ENCODE measurements at places on chromosomes 6 and 20.

DNA sequence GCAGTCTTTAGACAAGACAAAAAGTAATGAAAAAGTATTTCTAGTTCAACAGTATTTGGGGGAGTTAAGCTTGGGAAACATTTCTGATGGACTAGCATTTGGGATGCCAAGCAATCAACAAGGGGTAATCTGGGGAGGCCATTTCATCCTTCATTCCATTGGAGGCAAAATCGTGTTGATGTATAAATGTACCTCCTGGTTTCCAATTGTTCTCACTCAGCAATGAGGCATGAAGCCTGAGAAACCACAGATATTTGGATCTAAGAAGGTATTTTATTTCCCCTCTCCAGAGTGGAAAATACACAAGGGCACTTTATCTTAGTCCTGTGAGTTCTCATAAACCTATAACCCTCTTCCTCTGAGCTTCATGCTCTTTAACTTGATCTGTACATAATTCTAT, 68.2 kb downstream of the TBX18 start:
- DNase-seq = no peak

- no peak for DNase-seq
These were observed 34.8 kb upstream of the SIRT5 start for GRCh38 chr6:13539572-13539971.

GRCh38 chr6:44192428-44193041, 24.2 kb upstream of the MYMX start:
- DNase-seq = no peak

DNA sequence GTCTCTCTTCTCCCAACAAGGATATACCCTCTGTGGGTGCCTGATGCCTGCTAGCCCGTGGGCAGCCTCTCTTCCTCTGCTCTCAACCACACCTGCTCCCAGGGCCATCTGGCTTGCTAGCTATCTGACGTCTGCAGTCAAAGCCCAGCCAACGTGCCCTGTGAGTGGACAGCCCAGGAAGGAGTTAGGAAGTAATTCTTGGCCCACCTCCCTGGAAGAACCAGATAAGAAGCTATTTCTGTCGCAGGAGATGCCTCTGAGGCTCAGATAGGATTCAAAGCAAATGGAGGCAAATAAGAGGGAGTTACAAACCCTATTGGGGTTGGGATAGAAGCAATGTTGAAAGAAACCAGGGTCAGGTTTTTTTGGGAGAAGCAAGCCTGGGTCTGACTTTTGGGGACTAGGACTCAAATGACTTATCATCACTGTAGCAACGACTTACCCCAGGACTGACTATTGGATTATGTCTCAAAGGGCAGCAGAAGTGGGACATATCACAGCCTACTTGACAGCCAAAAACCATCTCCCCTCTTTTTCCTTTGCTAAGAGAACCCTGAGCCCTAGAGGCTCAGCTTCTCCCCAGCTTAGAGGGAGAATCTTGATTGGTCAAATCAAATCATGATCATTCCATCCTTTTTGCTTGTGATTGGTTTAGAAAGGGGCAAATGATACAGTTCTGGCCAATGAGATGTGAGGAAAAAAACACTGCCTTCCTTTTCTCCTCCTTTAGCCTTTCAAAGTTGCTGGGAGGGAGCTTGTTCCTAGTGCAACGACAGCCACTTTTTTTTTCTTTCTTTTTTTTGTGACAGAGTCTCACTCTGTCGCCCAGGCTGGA, 18.0 kb upstream of the CDK5RAP1 start:
- DNase-seq = no peak

- no peak for DNase-seq
These were observed 120.2 kb downstream of the TINAG start for GRCh38 chr6:54428431-54428830.

- DNase-seq = no peak
These were observed 67.4 kb upstream of the SMIM28 start for GRCh38 chr6:138310294-138310693.

- DNase-seq = peak; percentile 51
These were observed 33.1 kb upstream of the LCA5 start for GRCh38 chr6:79570129-79571029.

GRCh38 chr6:157895585-157895984, 72.5 kb downstream of the SNX9 start:
- DNase-seq = no peak

DNA sequence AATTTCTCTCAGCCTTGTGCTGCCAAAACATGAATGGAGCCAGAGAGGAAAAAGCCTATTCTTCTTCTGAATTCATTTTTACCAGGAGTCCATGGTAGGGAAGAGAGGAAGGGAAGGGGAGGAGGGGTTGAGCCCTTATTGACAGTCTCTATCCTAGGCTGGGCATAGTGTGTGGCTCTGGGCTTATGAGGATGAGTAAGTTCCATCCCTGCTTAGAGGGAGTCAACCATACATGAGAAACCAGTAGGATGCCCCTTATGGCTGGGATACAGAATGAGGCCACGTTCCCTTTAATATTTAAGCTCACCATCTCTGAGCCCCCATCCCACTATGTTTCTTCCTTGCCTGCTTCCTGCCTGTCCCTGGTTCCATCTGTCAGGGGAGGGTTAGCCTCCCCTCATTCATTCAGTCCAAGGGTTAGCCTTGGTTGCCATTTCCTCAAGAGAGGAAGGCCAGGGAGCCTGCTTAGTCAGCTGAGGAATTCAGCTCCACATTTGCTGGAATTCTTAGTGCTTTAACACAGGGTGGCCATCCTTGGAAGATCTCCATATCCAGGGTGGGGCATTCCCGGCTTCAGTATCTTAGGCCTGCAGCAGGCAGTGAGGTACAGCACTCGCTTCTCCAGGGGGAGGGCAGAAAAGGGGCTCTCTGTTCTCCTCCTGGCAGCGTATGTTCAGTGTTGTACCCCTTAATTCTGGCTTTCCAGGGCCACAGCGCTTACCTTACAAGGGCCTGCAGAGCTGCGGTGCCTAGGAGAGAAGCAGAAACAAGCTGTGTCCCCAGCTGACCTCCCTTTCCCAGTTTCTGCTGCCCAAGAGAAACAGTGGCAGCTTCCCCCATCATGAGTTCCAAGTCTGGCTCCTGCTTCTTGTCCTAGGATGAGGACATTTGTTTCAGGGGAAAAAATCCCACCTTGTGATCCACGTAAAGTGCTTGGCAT, 12.5 kb downstream of the SIRT5 start:
- DNase-seq = no peak

- DNase-seq = no peak
These were observed 15.3 kb downstream of the GMEB2 start for GRCh38 chr20:63611646-63612045.

GRCh38 chr6:116929825-116930224, 52.8 kb downstream of the RFX6 start:
- no peak for DNase-seq

DNA sequence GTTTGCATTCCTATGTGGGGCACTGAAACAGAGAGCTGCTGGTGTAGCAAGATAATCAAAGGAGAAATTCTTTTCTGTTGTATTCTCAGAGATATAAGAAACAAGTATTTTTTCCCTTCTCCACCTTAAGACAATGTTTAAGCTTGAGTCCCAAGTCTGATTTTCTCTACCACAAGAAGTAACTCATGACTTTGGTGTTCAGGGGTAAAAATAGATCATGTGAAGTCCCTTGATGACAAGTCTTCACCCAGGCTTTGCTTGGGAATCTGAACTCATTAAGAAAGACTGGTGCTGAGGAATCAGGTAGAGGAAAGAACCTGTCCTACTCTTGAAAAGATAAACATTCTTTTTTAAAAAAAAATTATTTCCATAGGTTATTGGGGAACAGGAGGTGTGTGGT, 205.6 kb downstream of the ALDH8A1 start:
- DNase-seq = no peak

DNA sequence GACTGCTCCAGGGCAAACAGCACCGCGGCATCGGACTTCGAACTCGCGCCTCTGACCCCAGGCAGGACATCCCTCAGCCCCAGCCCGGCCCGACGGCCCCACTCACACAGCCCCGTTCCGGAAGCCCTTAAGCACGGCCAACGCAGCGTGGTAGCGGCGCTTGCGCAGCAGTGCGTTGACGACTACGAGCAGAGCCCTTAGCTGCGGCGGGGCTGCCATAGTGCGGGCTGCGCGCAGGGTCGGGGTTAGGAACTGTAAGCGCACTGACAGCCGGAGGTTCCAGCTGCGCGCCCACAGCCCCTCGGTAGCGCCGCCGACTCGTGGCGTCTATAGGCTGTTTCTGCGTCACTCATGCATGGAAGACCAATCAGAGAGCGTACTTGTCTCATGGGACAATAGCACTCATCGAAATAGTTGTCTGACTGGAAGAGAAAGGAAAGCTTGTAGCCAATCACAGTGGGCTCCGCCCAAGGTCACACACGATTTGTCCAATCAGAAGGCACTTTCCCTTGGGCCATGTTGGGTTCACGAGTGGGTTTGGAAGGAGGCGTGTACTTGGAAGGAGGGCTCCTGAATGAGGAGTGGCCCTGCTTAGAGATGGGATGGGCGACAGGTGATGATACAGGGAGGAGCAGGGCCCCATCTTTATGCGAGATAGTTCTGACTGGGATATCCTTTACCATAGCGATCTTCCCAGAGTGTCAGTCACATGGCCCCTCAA, at the start of gene PXMP4:
Gene PXMP4, minus strand, starts transcription at position 322 of the 721 bp plus-strand sequence. Its CDS starts 103 bp downstream, at position 219.
- peak; percentile 100 for DNase-seq

- no peak for DNase-seq
These were observed 177.6 kb upstream of the LRFN2 start for GRCh38 chr6:40764726-40765125.

GRCh38 chr6:154821638-154822037, 88.4 kb downstream of the SCAF8 start:
- no peak for DNase-seq

DNA sequence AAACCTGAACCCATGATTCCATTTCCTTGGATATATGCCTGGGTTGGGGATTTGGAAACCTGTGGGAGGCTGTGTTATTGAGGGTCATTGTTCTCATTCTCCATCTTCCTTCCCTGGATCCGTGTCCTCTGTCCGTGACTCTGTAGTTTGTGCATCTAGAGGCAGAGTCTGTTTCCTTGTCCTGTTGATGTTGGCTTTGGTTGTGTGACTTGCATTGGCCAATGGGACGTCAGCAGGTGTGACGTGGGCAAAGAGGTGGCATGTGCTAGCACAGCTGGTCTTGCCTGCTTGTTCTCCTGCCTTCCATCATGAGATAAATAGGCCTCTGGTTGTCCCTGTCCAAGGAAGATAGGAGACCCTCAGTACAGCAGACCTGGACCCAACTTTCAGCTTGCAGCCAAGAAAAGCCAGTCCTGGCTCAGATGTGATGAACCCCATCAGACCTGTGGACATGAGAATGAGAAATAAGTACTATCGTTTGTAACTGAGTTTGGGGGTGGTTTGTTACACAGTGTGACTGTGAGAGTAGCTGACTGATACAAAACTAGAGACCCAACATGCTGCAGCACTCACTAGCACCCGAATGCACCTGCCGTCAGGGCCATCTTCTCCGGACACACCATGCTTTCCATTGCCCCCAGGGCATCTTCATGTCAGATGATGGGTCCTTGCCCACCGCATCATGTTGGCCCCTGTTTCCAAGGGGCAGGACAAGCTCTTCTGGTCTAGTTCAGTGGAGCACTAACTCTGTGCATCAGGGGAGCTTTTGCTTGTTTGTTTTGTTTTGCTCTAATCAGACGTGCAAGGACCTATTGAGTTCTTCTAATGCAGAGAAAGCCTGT, 195.3 kb upstream of the SULF2 start:
- no peak for DNase-seq

GRCh38 chr6:117384659-117385058, 41.1 kb downstream of the ROS1 start:
- no peak for DNase-seq

- DNase-seq = peak; percentile 71
These were observed 9.3 kb upstream of the NQO2 start for GRCh38 chr6:2990248-2990931.

DNA sequence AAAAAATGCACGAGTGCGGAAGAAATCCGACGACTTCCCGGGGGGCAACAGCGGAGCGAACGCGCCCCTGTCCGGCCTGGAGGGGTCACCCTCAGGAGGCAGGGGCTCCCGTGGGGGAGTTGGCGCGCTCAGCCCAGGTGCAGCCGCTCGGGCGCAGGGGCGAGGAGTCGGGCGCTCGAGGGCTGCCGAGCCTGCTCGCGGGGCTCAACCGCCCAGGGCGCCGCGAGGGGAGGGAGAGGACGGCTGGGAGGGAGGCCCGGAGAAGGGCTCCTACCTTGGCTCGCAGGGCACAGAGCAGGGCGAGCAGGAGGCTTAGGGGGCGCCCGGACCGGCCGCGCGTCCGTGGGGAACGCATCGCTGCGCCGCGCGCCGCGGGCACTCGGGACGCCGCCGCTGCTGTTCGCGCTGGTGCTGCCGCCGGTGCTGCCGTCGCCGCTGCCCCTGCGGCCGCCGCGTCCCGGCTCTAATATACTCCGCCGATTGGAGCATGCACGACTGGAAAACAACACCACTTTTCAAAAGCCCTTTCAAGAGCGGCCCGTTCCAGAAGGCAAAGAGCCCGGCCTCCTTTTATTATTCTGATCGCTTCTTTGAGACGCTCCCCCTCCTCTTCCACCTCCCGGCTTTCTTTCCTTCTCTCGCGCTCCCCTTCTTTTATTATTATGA, 490 bp downstream of the JAG1 start:
- DNase-seq = no peak

DNA sequence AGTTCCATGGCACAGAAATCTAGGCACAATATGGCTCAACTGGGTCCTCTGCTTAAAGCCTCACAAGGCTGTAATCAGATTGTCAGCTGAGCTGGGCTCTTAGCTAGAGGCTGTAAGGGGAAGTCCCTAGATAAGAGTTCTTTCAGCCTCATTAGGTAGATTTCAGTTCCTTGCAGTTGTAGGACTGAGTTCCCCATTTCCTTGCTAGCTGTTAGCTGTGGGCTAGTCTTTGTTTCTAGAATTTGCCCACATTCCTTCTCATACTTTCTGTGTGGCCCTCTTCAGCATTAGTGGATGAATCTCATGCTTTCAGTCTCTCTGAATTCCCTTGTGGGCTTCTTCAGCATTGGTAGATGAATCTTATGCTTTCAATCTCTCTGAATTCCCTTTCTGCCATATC, 71.0 kb upstream of the MRAP2 start:
- no peak for DNase-seq

GRCh38 chr6:49327005-49327404, 136.0 kb downstream of the MMUT start:
- DNase-seq = no peak

- DNase-seq = no peak
These were observed 140.7 kb upstream of the MCHR2 start for GRCh38 chr6:100134703-100135102.

DNA sequence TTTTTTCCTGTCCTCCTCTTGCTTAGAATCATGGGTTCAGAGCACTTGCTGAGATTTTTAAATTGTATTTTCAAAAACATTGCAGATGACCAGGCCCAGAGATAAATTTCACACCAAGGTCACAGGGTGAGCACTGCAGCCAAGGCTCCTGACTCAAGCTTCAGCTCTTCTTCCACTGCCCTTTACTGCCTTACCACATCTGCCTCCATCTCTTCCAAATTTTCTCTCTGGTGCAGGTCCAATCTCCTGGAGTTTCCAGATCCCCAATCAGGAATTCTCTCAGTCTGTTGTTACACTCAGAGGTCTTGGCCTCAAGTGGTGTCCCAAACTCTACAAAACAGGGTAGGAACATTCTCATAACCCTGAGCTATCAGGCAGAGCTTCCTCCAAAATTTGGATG, 12.7 kb downstream of the SNAP25 start:
- no peak for DNase-seq

- DNase-seq = no peak
These were observed 178.5 kb downstream of the ARID1B start for GRCh38 chr6:156955494-156956183.

GRCh38 chr6:84618046-84618752, 146.2 kb downstream of the TBX18 start:
- DNase-seq = no peak

- DNase-seq = no peak
These were observed 42.1 kb upstream of the TMEM30A start for GRCh38 chr6:75326557-75327258.

Data from SW 1271 (cell line).